Hepatocyte (in vitro differentiated cells): ENCODE measurements at places on chromosomes 4 and X. TPM values are rescaled to one million over a fixed set of nuclear protein-coding genes. Genes with fewer than 3 reads are reported as not detected.

Gene EXOC1L
- not detected in 2 replicates for polyA plus RNA-seq

Gene TMSB15A
- 35.1 and 39.0 TPM in 2 replicates for polyA plus RNA-seq

DNA sequence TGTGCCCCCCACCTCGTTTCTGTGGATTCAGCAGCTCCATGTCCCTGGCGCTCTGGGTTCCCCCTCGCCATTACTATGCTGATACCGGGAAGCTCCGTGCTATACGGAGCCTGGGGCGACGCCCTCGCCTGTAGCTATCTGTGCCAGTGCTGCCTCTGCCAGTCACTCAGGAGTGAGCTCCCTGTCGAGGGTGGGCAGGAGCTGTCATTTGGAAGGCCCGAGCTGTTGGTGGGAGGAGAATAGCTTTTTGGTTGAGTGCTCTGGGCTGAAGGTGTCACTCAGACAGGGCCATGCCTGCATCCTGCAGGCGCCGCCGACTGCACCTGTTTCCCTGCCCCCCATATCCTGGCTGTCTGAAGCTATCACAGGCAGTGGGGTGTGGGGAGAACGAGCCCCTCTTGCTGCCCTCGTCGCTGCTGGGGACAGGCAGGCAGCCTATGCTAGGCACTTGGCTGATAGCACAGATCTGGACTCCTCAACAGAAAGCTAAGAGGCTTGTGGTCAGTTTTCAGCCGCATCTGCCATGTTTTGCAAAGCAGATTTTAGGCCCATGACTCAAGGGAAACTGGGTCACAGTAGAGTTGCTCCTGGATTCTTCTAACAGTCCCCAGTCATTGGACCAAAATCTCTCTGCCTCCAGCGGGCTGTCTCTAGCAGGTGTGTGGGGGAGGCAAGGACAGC, 31.8 kb downstream of the CPLX1 start:
- peaks cover 10% of the 10 kb centered on the region for H3K4me1 ChIP-seq
- H3K27ac ChIP-seq = no peak overlapping the region
- peaks cover 46% of the 10 kb centered on the region for H3K27me3 ChIP-seq
- no peak overlapping the region for H3K4me3 ChIP-seq
- H3K36me3 ChIP-seq = no peaks in the 10 kb centered on the region

DNA sequence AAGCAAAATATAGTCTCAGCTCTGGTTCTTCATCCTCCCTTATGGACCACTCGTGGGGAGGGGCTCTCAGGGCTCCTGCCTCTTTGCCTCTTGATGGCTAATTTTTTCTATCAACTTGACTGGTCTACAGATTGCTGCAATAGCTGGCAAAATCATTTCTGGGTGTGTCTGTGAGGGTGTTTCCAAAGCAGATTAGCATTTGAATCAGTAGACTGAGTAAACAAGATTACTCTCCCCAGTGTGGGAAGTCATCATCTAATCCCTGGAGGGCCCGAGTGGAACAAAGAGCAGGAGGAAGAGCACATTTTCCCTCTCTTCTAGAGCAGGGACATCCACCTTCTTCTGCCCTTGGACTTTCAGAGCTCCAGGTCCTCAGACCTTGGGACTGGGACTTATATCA, 153.5 kb downstream of the STK32B start:
- H3K4me3 ChIP-seq = no peak overlapping the region
- H3K4me1 ChIP-seq = no peaks in the 10 kb centered on the region
- no peaks in the 10 kb centered on the region for H3K36me3 ChIP-seq
- no peak overlapping the region for H3K27ac ChIP-seq
- no peak for DNase-seq
- no peaks in the 10 kb centered on the region for H3K27me3 ChIP-seq

DNA sequence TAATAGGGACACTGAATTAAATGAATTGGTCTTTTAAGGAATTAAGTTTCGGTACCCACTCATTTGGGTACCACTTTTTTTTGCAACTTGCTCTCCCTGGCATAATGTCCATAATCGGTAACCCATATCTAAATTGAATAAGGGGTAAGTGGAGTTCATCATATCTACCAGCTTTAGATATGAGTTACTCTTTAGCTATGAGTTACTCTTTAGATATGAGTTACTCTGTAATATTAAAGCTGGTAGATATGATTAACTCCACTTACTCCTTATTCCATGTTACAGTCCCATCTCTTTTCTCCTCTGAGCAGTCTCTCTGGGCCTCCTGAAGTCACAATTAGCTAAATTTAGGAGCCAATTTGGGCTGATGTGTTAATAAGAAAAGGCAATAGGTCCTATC, 85.7 kb downstream of the TEX13C start:
- H3K36me3 ChIP-seq = no peaks in the 10 kb centered on the region
- no peak for DNase-seq
- no peak overlapping the region for H3K4me3 ChIP-seq
- no peaks in the 10 kb centered on the region for H3K4me1 ChIP-seq
- H3K27ac ChIP-seq = no peak overlapping the region
- H3K27me3 ChIP-seq = no peaks in the 10 kb centered on the region

DNA sequence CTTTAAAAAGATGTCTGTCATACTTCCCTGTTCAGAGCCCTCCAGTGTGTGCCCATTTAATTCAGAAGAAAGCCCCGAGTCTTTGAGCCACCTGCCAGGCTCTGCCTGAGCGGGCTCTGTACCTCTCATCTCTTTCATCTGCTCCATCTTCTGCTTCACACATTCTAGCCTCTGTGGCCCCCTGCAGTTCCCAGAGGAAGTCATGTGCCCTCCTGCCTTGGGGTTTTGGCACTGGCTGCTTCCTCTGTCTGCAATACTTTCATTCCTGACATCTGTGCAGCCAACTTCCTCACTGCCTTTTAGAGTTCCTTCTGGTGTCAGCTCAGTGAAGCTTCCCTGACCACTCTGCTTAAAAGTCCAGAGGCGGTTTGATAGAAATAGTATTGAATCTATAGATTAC, 6.2 kb upstream of the STK32B start:
- H3K27me3 ChIP-seq = no peaks in the 10 kb centered on the region
- no peaks in the 10 kb centered on the region for H3K36me3 ChIP-seq
- no peak overlapping the region for H3K27ac ChIP-seq
- peaks cover 12% of the 10 kb centered on the region for H3K4me1 ChIP-seq
- H3K4me3 ChIP-seq = no peak overlapping the region
- DNase-seq = no peak

- H3K27ac ChIP-seq = no peak overlapping the region
- H3K4me3 ChIP-seq = no peak overlapping the region
- no peak for DNase-seq
- peaks cover 8% of the 10 kb centered on the region for H3K4me1 ChIP-seq
- no peaks in the 10 kb centered on the region for H3K36me3 ChIP-seq
These were observed 473.8 kb downstream of the SPRY1 start for GRCh38 chr4:123870216-123870876.

DNA sequence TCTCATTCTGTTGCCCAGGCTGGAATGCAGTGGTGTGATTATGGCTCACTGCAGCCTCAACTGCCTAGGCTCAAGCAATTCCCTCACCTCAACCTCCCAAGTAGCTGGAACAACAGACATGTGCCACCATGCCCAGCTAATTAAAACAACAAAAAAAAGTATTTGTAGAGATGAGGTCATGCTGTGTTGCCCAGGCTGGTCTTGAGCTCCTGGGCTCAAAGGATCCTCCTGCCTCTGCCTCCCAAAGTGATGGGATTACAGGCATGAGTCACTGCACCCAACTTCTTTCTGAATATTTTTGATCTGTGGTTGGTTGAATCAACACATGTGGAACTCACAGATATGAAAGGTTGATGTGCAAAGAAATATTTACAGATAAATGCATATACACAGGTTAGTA, 18.5 kb upstream of the SEPTIN11 start:
- H3K27ac ChIP-seq = no peak overlapping the region
- no peak overlapping the region for H3K4me3 ChIP-seq
- no peaks in the 10 kb centered on the region for H3K4me1 ChIP-seq
- no peaks in the 10 kb centered on the region for H3K36me3 ChIP-seq
- DNase-seq = no peak

Gene PSAPL1
- 4.4 and 5.2 TPM in 2 replicates for polyA plus RNA-seq

DNA sequence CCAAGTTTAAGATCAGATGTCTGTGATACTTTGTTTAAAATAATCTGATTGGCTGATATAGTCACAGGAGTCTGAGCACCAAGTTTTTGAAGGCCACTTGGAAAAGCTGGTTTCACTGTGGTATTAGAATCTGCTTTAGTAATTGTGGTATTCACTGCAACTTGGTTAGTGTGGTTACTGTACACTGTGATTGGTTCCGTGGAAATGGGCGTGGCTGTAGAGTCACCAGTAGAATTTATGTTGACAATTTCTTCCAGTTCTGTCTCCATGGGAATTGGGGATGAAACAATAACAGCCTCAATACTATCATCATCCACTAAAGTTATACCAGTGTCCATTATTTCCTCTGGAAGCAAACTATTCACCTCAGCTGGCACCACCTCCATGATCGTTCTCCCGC, 26.2 kb downstream of the LIN54 start:
- DNase-seq = no peak
- H3K4me3 ChIP-seq = no peak overlapping the region
- no peaks in the 10 kb centered on the region for H3K36me3 ChIP-seq
- no peak overlapping the region for H3K27ac ChIP-seq
- no peaks in the 10 kb centered on the region for H3K27me3 ChIP-seq
- no peaks in the 10 kb centered on the region for H3K4me1 ChIP-seq

GRCh38 chr4:52143815-52144214, 92.7 kb downstream of the SPATA18 start:
- H3K4me3 ChIP-seq = no peak overlapping the region
- H3K27me3 ChIP-seq = no peaks in the 10 kb centered on the region
- DNase-seq = no peak
- no peaks in the 10 kb centered on the region for H3K4me1 ChIP-seq

Gene STARD8
- 1.1 and 2.8 TPM in 2 replicates for polyA plus RNA-seq

Gene IL2
- polyA plus RNA-seq = not detected in 2 replicates

Gene FRMPD4
- not detected in 2 replicates for polyA plus RNA-seq

- H3K27ac ChIP-seq = no peak overlapping the region
- peaks cover 7% of the 10 kb centered on the region for H3K4me1 ChIP-seq
- H3K36me3 ChIP-seq = no peaks in the 10 kb centered on the region
- H3K4me3 ChIP-seq = no peak overlapping the region
- no peaks in the 10 kb centered on the region for H3K27me3 ChIP-seq
- no peak for DNase-seq
These were observed 72.1 kb downstream of the IRF2 start for GRCh38 chr4:184402239-184402638.

DNA sequence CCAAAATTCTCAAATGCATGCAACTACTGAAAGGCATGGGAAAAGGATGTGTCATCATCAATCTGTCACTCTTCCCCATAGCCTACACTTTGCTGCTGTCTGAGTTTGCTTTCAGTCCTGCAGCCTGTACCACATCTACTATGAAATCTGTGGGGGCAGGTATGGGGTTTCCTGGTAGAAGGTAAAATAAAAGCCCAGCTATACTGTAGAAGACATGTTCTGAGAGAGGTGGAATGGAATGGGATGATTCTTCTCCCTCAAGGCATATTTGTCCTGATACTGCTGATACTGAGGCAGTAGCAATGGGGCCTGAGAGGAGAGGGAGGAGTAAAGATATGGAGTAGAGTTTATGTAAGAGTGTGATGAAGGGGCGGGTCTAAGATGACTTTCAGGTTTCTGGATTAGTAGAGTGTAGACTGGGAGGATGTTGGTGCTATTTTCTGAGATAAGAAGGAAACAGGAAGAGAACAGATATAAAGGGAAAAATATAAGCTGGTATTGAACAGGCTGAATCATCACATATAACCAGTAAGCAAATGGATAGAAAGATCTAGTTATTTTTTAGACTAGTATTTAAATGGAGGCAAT, 38.7 kb upstream of the GYPA start:
- DNase-seq = no peak
- no peak overlapping the region for H3K4me3 ChIP-seq
- H3K4me1 ChIP-seq = peaks cover 25% of the 10 kb centered on the region
- no peaks in the 10 kb centered on the region for H3K36me3 ChIP-seq
- no peaks in the 10 kb centered on the region for H3K27me3 ChIP-seq

- peak overlapping the region; percentile 53 for H3K27ac ChIP-seq
- peak; percentile 57 for DNase-seq
- no peak overlapping the region for H3K4me3 ChIP-seq
- H3K36me3 ChIP-seq = no peaks in the 10 kb centered on the region
These were observed 133.9 kb downstream of the AFAP1 start for GRCh38 chr4:7805533-7806337.

- no peak for DNase-seq
- H3K27me3 ChIP-seq = no peaks in the 10 kb centered on the region
These were observed 49.9 kb downstream of the ZNF157 start for GRCh38 chrX:47420265-47420664.

DNA sequence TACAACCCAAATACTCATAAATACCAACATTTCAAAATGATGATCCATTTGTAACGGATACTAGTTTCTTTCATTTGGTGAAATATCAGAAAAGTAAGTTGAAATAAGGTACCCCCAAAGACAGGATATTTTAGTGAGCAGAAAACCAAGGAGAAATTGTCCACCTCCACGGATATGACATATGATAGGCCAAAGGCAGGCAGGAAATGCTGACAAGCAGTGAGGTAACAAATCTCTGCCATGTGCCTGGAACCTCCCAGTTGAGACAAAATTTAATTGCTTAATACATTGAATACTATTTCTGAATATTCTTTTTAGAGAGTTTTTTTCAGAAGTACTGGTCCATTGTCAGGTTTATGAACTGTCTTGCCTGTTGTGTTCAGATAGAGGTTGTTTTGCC, 118.8 kb downstream of the GATB start:
- H3K4me3 ChIP-seq = no peak overlapping the region
- no peaks in the 10 kb centered on the region for H3K4me1 ChIP-seq
- no peak overlapping the region for H3K27ac ChIP-seq
- no peaks in the 10 kb centered on the region for H3K27me3 ChIP-seq
- no peak for DNase-seq

DNA sequence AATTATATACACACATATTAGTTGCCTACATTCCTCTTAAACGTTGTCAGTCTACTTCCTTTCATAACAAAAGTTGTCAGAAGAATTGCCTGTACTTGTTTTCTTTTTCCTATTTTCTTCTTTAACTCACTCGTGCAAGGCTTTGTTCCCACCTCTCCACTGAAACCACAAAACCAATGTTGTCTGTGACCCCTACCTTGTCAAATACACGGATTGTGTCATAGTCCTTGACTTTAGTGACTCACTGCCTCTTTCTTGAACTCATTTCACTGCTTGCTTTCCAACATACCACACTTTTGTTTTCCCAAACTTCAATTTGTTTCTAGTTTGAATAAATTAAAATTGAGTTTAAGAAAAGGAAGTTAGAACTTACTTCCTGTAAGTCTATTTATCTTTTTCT, 283.9 kb upstream of the AGA start:
- H3K27ac ChIP-seq = no peak overlapping the region
- no peaks in the 10 kb centered on the region for H3K4me1 ChIP-seq
- DNase-seq = no peak
- H3K27me3 ChIP-seq = no peaks in the 10 kb centered on the region

DNA sequence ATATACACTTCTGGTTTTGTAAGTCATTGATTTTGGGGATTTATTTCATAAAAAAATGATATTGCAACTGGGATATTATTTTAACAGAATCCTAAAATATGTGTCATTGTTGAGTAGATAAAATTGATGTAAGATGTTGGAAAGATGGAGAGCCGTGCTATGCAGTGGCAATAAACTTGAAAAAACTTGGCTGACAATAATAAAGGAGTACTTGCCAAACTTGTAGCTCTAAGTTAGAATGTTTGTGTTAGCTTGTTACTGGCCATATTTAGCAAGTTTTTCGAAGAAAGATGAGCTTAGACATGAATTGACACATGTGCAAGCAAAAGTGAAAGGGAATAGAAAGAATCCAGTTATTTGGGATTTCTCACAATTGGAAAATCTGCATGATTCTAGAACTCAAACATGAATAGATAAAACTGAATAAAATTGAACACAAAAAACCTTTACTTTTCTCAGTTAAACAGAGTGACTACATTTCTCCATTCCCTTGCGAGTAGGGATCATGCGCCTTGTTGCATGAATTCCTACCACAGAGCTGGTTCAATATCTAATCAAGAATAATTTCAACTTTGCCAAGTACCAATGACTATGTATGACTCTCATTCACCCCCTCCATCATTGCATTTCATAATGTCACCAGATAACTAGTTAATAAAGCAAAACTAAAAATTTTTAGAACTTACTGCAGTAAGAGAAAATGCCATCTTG, 327.8 kb downstream of the CAMK2D start:
- no peak overlapping the region for H3K4me3 ChIP-seq
- no peaks in the 10 kb centered on the region for H3K4me1 ChIP-seq
- H3K27me3 ChIP-seq = no peaks in the 10 kb centered on the region
